ENCODE measurements at places on chromosomes 1 and 21.

GRCh38 chr1:175504875-175505555 is 238.4 kb downstream of the TNR start:
- DNase-seq: no peak

- no peak for DNase-seq
Observed at GRCh38 chr1:184497959-184498723, 111.3 kb downstream of the C1orf21 start.

GRCh38 chr1:207032528-207033017 is at the start of gene C1orf116:
Gene C1orf116 (minus strand): TSS chr1:207032756. CDS start chr1:207027598, 5,158 bp downstream.
- DNase-seq: no peak

GRCh38 chr1:3656450-3657095 is 4.3 kb downstream of the TP73 start:
- no peak for DNase-seq

DNA sequence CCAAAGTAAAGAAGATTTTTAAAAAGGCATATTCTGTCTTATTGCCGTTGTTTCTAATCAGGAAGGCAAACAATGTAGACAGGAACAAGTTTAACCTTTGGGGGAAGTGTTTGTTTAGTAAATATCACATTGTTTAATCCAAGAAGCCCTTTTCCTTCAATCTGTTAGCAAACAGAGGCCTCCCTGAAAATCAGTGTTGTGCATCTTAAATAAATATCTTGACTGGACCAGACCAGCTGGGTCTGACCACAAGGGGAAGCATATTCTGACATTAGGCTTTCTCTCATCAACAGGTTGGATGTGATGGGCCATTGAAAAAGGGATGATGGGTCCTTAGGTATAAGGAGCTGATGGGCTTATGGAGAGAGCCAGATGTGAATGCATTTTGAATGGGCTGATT is 81.8 kb upstream of the SGIP1 start:
- DNase-seq: no peak

- no peak for DNase-seq
Observed at GRCh38 chr1:183620311-183620710, 15.3 kb downstream of the ARPC5 start.

DNA sequence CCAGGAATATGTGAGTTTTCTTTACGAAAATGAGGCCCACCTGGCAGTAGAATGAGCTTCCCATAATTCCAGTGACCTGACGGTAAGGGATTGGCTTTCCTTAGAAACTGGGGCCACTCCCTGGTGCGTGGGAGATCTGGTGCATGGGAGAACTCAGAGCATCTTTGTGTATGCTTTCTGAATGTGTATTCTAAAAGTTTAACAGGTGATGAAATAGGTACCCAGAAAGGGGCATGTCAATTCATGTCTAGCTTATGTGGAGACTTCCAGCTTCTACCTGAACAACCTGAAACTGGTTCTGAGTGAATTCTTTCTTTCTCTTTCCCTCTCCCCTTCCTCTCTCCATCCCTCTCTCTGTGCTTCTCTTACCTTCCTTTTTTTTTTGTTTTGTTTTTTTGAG is 15.2 kb upstream of the FCRLA start:
- no peak for DNase-seq

DNA sequence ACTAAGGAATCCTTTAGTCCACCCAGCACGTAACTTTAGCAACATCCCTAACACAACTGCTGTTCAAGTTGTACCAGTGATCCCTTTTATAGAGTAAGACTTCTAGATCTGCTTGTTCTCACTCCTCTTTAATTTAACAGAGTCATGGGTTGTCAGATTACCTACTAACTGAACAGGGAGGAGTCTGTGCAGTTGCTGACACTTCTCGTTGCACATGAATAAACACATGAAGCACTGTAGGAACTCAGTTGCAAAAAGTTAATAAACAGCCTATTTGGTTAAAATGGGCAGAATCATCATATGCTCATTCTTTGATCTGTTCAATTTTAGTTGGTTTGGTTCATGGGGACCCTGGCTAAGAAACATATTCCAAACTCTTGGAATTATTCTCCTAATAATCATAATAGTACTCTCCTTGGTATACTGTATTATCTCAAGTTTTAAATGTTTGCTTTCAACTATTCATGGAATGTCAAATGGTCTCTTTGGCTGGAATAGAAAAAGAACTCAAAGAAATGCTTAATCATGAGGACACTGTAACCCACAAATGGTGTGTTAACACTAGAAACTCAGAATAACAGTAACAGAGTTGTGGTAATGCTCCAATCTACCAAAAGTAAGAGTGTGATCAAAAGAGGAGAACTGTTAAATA is 15.6 kb downstream of the PLPPR5 start:
- DNase-seq: no peak

DNA sequence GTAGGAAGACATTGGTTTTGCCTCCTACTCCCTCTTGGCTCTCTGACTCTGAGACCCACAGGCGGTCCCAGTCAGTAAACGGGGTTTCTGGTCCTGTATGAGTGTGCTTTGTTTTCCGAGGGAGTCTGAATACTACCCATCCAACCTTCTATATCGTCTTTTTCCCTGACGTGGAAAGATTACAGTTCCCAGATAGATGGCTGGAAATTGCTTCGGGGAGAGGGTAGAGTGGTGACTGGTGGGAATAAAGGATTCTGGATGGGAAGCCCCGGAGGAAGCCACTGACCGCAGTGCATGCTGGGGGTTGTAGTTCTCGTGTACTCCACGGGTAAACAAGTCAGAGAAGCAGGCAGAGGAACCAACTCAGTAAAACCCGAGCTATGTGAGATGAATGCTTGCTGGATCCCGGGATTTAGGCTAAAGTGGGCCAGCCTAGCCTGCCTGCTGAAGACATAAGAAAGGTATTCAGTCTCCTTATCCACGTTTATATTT is 66.2 kb upstream of the IRF2BP2 start:
- DNase-seq: peak; percentile 23

DNA sequence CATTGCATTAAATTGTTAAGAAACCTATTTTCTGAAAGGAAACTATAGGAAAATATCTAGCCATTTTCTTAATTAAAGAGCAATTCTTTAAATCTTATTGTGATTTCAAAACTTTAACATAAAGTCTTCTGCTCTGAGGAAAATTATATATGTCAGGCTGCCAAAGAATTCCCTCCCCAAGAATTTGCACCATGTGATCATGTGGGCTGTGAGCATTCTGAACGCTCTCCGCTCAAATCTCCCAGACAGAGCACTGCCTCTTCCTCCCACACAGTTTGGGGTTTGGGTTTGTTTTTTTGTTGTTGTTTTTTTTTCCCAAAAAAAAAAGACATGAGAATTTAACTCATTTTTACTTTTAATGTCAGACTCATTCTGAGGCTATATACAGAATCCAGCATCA is 155.9 kb upstream of the PALMD start:
- DNase-seq: no peak

- DNase-seq: no peak
Observed at GRCh38 chr1:53834776-53835175, 3.3 kb downstream of the NDC1 start.

GRCh38 chr1:28176492-28177470 is at the start of gene PTAFR:
Gene PTAFR (minus strand): TSS chr1:28176690. CDS start chr1:28151021, 25,669 bp downstream.
- no peak for DNase-seq

- no peak for DNase-seq
Observed at GRCh38 chr1:145696630-145696960, 10.6 kb downstream of the PDZK1 start.

GRCh38 chr1:57518496-57518895 is 94.6 kb upstream of the DAB1 start:
- DNase-seq: no peak

DNA sequence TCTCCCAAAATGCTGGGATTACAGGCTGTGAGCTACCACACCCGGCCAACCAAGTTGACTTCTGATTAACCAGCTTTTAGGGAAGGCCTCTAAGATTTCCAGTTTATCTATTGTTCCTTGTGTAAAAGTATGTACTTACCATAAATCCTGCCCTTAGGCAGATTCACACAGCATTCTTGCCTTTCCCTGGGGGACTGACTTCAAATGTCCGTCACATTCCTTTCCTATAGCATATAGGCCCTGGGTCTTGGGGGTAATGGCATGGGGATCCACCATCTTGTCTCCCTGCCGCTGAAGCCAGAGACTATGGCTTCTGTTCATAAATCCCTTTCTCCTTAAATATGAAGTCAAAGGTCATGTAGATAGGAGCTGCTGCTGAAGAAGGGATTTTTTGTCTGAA is 872 bp upstream of the PINK1 start:
- no peak for DNase-seq

DNA sequence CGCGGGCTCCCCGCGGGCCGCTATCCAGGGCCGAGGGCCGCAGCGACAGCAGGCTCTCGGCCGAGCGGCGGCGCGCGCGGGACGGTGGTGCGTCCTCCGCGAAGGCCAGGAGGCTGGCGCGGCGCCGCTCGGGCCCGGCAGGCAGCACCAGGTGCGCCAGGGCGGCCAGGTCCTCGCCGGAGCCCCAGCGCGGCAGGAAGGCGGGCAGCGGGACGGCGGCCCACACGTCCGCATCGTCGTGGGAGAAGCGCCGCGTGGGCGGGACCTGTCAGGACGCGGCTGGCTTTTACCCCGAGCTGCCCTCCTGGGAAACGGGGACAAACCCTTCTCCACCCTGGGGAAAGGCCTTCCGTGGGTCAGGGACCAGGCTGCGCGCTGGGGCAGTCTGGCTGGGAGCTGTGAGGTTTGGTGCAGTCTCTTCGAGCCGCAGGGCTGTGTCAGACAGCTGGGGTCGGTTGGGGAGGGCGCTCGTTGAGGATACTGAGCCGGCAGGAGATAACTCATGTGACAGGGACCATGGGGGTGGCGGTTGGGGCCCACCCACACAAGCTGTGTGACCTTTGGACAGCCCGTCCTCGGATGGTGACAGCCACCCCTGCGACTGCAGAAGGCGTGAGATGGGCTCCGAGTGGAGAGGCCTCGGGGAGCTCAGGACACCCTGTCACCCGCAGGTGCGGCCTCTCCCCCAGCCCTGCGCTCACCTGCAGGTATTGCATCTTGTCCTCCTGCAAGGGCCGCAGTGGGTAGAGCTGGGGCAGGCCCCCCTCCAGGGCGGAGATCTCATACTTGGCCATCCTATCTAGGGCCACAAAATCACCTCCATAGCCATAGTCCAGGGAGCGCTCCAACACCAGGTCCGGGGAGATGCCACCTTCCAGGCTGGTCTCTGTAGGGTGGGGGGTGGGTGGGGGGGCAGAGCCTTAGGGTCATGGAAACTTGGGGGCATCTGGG is 6.0 kb downstream of the HES3 start:
- DNase-seq: no peak

- no peak for DNase-seq
Observed at GRCh38 chr1:94608852-94609530, 67.4 kb upstream of the F3 start.

GRCh38 chr1:202625416-202626360 is 84.6 kb downstream of the SYT2 start:
- peak; percentile 16 for DNase-seq

DNA sequence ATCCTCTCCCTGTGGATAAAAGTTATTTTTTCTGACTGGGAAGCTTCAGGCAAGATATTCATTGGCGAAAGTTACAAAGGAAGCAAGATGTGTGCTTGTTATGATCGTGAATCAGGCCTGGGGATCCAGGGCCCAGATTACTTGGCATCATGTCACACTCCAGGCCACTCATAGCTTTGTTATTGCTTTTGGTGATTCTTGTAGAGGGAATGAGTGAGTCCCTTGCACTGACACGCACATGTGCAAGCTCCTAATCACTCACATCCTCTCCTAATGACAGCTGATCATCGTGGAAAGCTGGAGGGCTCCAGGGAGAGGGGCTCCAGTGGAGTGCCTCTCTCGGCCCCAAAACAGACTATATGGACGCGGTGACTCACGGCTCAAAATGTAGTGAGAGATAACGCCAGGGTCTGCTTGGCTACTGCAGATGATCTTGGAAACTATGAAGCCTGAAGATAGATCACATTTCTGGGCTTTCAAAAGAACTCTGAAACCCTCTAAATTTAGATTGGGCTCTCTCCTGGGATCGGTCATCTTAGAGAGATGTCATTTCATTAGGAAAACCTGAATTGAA is 481.1 kb upstream of the USP24 start:
- no peak for DNase-seq

GRCh38 chr1:98662356-98662670 is 792 bp downstream of the SNX7 start:
- peak; percentile 25 for DNase-seq

GRCh38 chr1:42765832-42766740 is 742 bp downstream of the P3H1 start:
- DNase-seq: peak; percentile 42

DNA sequence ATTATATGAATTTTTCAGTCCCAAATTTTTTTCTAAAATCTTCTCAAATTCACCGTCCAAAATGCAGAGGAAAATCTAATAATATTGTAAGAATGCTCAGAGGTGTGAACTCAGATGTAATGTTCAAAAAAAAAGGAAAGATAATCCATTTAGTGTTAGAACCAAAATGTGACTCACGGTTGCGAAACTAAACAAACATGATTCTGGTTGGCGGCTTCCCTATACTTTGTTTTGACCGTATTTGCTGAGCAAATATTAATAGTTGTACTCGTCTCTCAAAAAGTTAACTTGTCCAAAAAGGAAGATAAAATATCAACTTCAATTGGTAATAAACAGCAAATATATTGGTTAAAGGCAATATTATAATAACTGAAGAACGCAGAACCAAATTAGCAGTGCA is 34.4 kb downstream of the ZSWIM5 start:
- no peak for DNase-seq

DNA sequence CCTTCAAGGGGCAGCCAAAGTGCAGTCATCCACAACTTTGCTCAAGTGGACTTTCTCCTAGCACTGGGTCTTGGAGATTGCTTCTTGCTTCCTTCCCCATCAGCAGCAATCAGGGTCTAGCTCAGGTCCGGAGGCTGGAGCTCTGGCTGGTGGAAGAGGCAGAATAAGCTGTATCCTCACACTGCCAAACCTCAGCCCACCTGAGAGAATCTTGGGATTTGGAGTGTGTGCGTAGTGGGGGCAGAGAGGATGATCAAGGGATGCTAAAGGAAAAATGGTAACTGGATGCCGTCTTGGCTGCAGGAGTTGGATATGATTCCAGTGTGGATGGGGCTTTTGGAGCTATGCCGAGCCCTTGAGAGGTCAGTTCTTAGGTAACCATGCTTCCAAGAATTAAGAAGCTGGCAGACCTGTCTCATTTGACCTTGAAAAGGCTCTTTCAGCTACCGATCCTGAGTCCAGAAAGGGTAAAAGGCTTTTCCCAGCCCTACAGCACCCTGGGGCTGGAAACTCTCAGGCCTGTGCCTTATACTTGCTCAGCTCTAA is 4.5 kb upstream of the NFASC start:
- no peak for DNase-seq

- no peak for DNase-seq
Observed at GRCh38 chr1:158611916-158612315, 6.8 kb downstream of the OR10Z1 start.

Measured in hypothalamus (tissue), 51 donors.